ENCODE measurements at places on chromosomes 4 and X. TPM values are rescaled to one million over a fixed set of nuclear protein-coding genes. Genes with fewer than 3 reads are reported as not detected.

Gene TMEM271
- not detected for total RNA-seq

Gene GTPBP6
- total RNA-seq = 77.1 TPM

Gene SERTM2
- total RNA-seq = not detected

Gene MAGEC1
- total RNA-seq = not detected

Gene EPGN
- total RNA-seq = not detected

Gene MAGEB17
- total RNA-seq = not detected

Gene HAUS3
- total RNA-seq = 35.9 TPM

Gene MGARP
- 0.33 TPM for total RNA-seq

Gene GPRASP1
- 51.4 TPM for total RNA-seq

Gene SEC24B
- 37.7 TPM for total RNA-seq

Gene WNK3
- total RNA-seq = 0.81 TPM

Gene C4orf50
- 0.26 TPM for total RNA-seq

Gene TMEM31
- total RNA-seq = not detected

Gene IL2
- total RNA-seq = 2.0 TPM

Gene PRR32
- total RNA-seq = not detected

Gene AKAP14
- total RNA-seq = not detected

Gene F8A3
- total RNA-seq = not detected

Gene BMP3
- total RNA-seq = not detected

Gene GPR50
- not detected for total RNA-seq

Gene PPP4R3C
- not detected for total RNA-seq

Gene FREM3
- not detected for total RNA-seq

Gene CASP3
- 24.9 TPM for total RNA-seq

Gene NKX3-2
- total RNA-seq = not detected

Gene BTK
- 1.6 TPM for total RNA-seq

Gene HHIP
- total RNA-seq = not detected

Gene CXCL1
- not detected for total RNA-seq

Gene ADH6
- not detected for total RNA-seq

Gene NONO
- 314 TPM for total RNA-seq

Gene MAB21L2
- total RNA-seq = not detected

Gene COX7B2
- total RNA-seq = not detected

Gene CCNG2
- total RNA-seq = 22.2 TPM

Gene ZAR1
- not detected for total RNA-seq

Gene DMRTC1
- 1.1 TPM for total RNA-seq

Gene CENPVL1
- total RNA-seq = not detected

Gene FAT4
- total RNA-seq = not detected

Gene BEND2
- not detected for total RNA-seq

Gene CXorf38
- total RNA-seq = 25.7 TPM

Gene OTC
- not detected for total RNA-seq

Gene FRAS1
- total RNA-seq = not detected

Gene RAB33A
- 10.1 TPM for total RNA-seq

Gene AGTR2
- total RNA-seq = not detected

Gene WDR17
- 0.42 TPM for total RNA-seq

Gene LINC00632
- total RNA-seq = 14.5 TPM

Gene BMX
- not detected for total RNA-seq

Gene FOXR2
- total RNA-seq = not detected

Gene SSX3
- total RNA-seq = not detected

Gene RAB41
- not detected for total RNA-seq

Gene KDM6A
- total RNA-seq = 51.2 TPM

Gene FAM184B
- total RNA-seq = not detected

Gene MXRA5
- not detected for total RNA-seq

Gene MAGEA11
- not detected for total RNA-seq

Gene ESX1
- total RNA-seq = not detected

Measured in CD4-positive, alpha-beta memory T cell (primary cell).